ENCODE measurements at places on chromosomes 2 and 18. TPM values are rescaled to one million over a fixed set of nuclear protein-coding genes. Genes with fewer than 3 reads are reported as not detected.

DNA sequence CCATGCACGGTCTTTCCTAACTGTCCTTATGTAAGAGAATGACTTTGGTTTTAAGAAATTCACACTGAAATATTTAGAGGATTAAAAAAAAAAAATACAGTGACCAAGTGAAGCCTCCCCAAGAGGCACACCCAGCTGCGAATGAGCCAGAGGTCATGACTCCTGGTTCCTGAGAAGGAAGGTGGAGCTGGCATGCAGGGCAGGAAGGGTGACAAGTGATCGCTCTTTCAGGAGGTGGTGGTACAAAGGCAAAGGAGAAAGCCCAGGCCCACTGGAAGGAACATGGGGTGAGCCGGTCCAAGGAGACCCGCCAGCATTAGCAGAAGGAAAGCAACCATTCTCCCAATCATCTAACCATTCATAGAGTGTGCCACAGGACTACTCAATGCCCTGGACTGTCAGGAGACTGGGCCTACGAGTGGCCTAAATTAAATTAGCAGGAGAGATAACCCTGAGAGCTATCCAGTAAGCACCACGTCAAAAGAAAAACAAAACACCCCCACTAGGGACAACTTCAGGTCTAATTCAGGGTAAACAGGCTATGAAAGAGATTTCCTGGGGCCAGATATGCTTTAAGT, 7.8 kb downstream of the INO80C start:
- DNase-seq: no peak

- DNase-seq: no peak
Observed at GRCh38 chr2:15650616-15651366, 59.1 kb downstream of the DDX1 start.

- DNase-seq: no peak
Observed at GRCh38 chr2:62672601-62673000, 32.9 kb upstream of the EHBP1 start.

GRCh38 chr2:156652691-156653090, 216.5 kb downstream of the GPD2 start:
- no peak for DNase-seq

- DNase-seq: peak; percentile 30
Observed at GRCh38 chr2:6372317-6372901, 493.3 kb downstream of the CMPK2 start.

- DNase-seq: no peak
Observed at GRCh38 chr18:76450452-76451395, 44.3 kb downstream of the ZNF516 start.

- DNase-seq: no peak
Observed at GRCh38 chr2:45930396-45930792, 278.9 kb downstream of the PRKCE start.

Gene TEX44
- total RNA-seq: not detected
